Kidney glomerular epithelial cell (primary cell): ENCODE measurements at places on chromosomes 3 and 15.
A peak's percentile ranks its signal among the peaks of the same experiment; 100 is the strongest.

DNA sequence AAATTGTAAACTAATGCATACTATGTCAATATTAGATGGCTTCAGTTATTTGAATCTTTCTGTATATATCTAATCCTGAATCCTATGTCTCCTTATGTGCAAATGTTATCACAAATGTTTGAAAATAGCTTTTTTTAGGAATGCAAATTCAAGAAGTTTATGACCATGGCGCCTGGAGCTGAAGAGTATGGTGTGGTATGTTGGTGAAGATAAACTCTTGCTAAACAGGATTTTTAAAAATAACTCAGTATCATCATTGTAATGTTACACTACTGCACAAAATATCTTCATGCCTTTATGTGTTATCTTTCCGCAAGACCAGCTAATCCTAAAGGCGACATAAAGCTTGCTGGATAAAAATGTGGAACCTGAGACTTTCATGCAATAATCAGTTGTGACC is 382.6 kb downstream of the ROBO1 start:
- DNase-seq = no peak

- no peak for DNase-seq
Observed at GRCh38 chr3:194392576-194392975, 6.5 kb downstream of the GP5 start.

DNA sequence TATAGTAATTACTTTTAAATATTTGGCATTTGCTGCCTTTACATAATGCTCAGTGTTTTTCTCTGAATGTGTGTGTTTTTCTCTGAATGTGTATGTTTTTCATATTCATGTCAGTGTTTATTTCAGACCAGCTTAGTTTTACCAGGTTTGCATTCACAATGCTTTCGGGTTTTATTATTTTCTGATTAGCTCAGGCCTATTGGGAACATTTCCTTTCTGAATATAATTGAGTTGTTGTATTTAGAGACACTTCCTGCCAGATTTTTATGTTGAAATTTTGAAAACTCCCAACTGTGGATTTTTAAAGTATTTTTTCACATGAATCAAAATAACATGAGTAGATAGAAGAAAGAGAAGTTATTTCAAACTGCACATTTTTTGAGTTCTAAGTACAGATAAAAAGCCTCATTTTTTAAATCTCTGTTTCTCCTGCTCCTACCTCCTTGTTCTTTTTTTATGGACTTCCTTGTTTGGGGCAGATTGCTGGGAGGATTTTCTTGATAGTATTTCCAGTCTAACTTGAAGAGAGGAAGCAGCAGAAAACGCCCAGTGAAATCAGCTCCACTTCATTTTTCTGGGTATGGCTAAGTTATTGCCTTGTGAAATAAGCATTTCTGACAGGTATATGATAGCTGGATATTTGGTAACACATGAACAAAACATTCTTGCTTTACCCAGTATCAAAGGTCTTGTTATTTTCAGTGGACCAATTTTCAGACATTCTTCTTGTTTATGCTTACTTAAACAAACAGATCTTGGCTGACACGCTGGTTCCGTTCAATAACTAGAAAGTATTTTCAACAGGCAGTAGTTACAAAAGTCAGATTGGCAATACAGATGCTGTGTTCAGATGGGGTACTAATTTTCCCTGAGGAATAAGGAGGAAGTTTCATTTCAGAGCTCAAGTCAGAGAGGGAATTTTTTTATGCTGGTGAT is 70.7 kb downstream of the RIOX2 start:
- DNase-seq = no peak

DNA sequence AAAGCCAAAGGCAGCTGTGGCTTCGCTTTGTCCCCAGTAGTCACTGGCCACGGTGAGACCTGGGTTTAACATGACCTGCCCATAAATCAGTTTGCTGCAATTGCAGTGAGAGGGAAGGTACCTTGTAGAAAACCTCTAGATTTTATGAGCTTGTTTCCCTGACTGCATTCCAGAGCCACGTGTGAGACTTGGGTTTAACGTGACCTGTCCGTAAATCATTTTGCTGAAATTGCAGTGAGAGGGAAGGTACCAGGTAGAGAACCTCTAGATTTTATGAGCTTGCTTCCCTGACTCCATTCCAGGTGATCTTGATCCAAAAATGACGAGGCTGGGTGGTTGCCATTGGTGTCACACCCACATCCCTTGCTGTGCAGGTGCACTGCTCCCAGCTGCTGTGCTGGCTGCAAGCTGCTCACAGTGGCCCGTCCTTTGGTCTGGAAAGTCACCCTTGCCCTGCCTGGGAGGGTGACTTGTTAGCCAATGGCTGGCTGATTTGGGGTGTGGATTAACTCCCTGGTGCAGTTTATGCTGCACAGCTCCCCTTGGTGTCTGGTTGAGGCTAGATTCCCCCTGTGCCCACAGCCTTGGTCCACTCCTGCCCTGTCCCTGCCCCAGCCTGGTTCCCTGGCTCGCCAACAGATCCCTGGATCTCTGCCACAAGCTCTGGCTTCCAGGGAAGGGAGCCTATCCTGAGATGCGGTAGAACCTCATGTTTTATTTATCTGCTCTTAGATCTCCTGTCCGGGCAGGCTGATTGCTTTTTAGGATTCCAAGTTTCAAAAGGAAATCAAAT is 192.7 kb upstream of the CTDSPL start:
- DNase-seq = no peak

DNA sequence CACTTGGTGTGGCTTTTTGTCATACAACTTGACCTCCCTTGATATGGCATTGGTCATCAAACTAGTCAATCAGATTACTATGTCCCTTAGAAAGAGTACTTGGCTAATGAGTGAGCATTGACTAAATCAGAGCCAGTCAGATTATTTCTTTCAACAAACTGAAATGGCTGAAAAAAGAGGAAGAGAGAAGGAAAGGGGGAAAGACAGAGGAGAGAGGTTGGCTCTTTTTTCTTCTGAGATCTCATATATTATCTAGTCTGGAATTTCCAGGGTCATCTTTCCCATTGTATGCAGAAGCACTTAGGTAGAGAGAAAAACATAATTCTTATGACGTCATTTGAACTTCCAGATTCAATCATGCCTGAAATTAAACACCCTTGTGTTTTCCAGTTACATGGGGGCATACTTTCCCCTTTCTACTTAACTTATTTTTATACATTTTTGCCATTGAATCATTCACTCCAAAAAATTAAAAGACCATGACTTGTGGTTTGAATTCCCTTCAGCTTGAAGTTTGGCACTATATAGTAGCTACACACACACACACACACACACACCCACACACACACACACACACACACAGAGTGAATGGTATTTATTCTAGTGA is 387.8 kb downstream of the LSAMP start:
- peak; percentile 89 for DNase-seq

DNA sequence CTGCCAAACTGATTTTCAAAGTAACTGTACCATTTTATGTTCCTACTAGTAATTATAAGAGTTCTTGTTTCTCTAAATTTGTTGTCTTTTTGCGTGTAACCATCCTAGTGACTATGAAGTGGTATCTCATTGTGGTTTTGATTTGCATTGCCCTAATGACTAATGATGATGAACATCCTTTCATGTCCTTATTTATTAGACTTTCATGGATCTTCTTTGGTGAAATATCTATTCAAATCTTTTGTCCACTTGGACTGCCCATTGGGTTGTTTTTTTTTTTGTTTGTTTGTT is 3.6 kb downstream of the OXSR1 start:
- DNase-seq = no peak

DNA sequence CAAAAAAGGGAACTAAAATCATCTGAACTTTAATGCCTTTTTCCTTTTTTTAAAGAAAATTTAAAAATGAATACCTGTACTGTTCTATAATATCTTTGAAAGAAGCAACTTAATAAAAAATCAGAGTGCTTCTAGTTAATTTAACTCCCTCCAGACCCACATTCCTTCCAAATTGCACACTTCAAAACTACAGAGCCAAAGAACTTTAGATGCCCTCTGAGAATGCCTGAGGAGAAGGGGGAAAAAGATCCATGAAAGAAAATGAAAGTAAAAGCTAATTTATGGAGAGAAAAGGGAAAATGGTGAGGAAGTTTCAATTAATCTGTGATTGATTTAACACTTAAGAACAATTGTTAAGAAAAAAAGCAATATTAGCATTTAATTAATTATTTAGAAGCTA is 1141.6 kb downstream of the IGSF11 start:
- DNase-seq = no peak

- DNase-seq = no peak
Observed at GRCh38 chr15:66751579-66751978, 49.5 kb downstream of the SMAD6 start.

DNA sequence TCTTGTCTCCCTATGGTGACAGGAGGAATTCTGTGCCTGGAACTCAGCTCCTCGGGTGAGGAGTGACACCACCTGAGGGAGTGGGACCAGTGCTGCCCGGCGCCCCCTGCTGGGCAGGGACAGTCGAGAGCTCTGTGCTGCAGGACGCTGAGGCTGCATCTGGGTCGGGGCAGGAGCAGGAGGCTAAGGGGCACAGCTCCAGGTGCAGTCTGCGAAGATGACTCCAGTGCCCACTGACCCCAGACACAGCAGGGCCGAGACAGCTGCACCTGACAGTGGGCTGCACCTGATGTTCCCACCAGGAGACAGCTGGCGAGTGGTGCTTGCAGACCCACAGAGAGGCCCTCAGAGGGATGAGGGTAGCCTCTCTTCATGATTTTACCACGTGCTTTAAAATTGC is 152.9 kb downstream of the ATP10A start:
- DNase-seq = no peak

GRCh38 chr3:11583638-11584046 is 60.1 kb downstream of the VGLL4 start:
- no peak for DNase-seq

- no peak for DNase-seq
Observed at GRCh38 chr3:97896547-97896946, 74.7 kb downstream of the CRYBG3 start.

- no peak for DNase-seq
Observed at GRCh38 chr3:65761446-65762234, 277.1 kb downstream of the MAGI1 start.

- DNase-seq = no peak
Observed at GRCh38 chr15:44811337-44811736, 75.0 kb downstream of the TRIM69 start.

GRCh38 chr3:69683082-69683806 is 56.0 kb upstream of the MITF start:
- no peak for DNase-seq

DNA sequence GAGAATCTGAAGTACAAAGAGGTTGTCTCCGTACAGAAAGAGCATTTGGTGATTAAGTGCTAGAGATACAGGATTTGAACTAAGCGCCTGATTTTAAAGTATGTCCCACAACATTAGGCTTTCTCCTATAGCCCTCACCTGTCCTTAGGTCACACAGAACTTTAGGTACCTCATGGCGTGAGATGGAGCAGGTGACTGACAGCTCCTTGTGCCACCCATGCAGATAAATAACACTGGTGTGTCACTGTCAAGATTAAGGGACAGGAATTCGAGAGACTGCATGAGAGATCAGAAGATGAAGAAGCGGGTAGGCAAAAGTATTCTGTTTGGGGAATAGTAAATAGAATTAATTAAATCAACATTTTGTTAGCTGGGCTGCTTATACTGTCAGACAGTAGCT is 1.1 kb downstream of the BLM start:
- no peak for DNase-seq

DNA sequence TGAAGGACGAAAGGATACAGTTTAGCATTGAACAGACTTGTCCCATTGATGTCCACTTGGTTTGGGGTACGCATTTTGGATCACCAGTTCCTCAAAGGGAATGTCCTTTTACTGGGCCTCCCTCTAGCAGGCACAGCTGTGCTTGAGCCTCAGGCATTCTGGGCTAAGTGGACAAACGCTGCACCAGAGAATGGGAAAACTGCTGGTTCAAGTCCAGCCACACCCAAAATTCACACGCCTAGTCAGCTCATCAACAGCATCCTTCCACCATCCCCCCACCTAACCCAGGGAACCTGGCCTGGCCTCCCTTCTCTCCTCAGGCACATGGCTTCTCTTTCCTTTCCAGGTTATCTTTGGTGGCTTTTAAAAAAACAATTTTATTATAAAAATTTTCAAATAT is 59.1 kb upstream of the ALDH1A3 start:
- DNase-seq = no peak

DNA sequence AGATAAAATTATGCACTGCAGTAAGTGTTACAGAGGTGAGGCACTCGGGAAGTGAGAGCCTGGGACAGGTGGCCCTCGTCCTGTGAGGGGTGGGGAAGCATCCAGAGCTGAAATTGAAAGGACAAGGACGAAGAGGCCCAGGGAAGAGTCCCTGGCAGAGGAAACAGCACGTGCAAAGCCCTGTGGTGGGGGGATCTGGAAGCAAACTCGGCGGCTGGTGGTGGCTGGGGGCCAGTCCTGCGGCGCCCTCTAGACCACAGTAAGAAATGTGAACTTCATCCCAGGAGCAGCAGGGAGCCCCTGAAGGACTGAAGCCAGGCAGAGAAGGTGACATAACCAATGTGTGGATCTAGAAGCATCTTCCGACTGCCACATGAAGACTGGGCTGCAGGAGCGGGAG is 42.8 kb downstream of the GRIP2 start:
- DNase-seq = no peak

DNA sequence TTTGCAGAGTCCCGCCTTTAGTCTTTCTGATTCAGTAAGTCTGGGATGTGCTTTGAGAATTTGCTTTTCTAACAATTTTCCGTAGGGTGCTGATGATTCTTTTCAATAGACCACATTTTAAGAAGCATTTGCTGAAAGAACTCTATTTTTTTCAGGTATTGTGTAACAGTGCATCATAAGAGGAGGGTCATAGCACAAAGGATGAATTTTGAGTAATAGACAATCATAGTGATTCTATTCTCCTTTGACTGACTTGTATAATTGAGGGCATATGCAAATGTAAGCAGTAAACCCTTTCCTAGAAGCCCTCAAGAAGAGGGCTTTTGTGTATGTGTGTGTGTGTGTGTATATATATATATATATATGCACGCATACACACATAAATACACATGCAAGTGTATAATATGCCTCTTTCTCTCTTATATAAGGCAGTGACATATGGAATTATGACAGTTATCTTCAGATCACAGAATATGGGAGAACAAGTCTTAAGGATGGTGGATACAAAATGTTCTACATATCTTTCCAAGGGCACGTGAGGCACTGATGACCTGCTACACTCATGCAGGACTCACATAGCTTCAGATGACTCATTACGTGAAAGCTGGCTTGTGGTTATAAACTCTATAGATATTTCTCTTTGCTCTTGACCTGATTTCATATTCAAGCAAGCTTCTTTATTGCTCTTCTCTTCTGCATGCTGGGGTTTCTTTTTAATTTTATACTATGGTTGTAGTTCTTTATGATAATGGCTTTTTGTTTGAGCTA is 6.5 kb upstream of the PLSCR1 start:
- peak; percentile 19 for DNase-seq

DNA sequence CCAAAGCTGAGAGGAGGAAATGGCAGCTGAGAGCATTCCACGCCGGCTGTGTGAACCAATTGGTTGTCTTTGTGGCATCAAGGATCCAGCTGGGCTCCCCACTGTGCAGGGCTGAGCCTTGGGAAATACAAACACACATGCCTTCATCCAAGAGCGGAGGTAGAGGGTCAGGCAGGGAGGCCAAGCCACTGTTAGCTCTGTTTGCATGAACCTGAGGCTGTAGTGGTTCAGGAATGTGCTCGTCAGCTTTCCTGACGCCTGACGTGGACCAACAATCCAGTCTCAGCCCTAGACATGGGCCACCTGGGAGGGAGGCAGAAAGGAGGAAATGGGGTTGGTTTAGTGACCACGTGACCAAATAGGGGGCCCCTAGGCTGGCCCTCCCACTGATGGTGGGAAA is 276.9 kb downstream of the TLE3 start:
- no peak for DNase-seq

GRCh38 chr3:38121451-38121831 is 15.5 kb downstream of the ACAA1 start:
- DNase-seq = no peak

- DNase-seq = no peak
Observed at GRCh38 chr15:41104234-41104633, 11.8 kb downstream of the INO80 start.

GRCh38 chr15:40743921-40744814 is 10.9 kb downstream of the RMDN3 start:
- peak; percentile 8 for DNase-seq
